Stimulated activated CD4-positive, alpha-beta T cell treated with anti-CD3 and anti-CD28 coated beads, Interleukin-15, amount 100 ng/mL, for 1 hour (primary cell): ENCODE measurements at places on chromosomes 3 and 15.

DNA sequence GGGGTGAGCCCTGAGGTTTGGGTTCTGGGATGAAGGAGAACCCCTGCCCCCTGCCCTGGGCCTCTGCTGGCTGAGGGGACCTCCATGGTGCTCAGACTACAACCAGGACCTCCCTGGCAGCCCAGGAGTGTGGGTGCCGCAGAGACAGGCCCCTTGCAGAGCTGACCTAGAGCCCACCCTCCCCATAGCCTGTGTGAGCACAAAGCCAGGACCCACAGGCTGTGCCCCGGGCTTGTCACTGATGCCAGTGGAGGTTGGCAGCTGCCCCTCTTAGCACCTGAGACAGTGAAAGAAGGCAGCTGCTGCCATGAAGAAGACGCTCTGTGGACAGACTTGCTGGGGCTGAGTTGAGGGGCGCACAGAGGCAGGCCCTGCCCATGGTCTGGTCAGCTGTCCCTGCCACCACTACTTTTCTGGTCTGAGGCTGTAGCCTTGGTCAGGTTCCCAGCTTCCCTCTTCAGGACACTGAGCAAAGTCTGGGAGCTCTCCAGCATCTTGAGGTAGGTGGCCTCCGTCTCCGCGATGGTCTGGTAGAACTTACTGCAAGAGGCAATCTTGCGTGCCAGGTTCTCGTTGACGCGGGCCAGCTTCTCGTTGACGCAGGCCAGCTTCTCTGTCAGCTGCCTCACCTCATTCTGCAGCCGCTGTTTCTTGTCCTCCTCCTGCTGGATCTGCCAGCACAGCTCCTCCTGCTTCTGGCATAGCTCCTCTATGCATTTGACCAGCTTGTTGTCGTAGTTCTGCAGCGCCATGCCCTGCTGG is 23.0 kb downstream of the USP4 start:
- DNase-seq = no peak

DNA sequence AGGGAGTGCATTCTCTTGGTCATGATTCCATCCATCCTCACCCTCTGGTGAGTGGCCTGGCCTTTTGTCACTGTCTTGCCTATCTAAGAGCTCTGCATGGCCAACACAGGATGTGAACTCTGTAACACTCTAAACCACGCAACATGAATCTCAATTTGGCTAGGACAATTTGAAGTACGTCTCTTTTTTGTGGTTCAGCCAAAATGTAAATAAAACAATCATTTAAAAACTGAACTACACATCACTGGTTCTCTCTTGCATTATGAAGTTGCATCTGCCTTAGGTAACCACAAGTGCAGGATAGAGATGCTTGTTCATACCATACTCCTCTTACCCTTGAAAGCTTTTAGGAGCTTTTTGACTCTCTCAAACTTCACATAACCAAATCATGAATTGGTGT is 27.3 kb downstream of the CCR3 start:
- DNase-seq = no peak

DNA sequence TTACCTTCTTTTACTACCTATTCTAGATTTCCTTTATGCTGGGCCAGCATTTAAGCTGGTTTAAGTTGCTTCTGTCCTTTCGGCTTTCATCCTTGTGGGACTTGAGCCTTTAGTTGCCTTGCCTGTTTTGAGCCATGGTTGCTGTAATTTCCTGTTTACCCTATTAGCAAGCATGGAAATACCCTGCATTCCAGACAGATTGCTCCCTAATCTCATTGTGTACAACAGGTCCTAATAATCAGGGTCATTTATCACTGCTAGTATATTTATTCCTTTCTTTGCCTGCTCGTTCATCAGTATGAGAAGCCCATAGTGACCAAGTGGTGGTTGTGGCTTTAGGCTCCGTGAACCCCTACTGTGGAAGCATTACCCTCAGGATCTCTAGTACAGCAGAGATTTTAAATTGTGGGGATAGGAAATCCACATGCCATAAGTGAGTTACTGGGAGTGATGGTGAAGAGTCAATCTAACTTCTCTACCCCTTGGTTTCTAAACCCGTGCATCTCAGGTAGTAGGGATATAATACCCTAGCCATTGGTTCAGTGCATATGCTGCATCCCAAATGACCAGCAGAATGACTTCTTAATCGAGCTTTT is 31.9 kb downstream of the NCK1 start:
- DNase-seq = no peak

DNA sequence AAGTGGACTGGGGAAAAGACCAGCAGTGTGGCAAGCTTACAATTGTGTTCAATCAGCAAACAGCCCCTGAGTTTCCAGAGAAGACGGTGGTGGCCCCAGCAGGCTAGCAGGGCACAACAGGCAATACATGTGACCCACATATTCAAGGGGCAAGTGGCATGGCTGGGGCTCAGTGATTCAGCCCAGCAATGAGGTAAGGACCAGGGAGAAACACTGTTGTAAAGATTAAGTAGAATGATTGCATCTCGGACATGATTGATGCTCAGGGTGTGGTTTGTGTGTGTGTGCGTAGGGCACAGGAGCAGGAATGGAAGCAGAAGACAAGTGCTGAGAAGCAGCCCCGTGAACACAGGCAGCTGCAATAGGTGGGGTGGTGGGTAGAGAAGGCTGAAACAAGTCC is 37.9 kb downstream of the KLHL6 start:
- DNase-seq = no peak

- DNase-seq = no peak
These were observed 125.6 kb upstream of the MCTP2 start for GRCh38 chr15:94105760-94106159.

DNA sequence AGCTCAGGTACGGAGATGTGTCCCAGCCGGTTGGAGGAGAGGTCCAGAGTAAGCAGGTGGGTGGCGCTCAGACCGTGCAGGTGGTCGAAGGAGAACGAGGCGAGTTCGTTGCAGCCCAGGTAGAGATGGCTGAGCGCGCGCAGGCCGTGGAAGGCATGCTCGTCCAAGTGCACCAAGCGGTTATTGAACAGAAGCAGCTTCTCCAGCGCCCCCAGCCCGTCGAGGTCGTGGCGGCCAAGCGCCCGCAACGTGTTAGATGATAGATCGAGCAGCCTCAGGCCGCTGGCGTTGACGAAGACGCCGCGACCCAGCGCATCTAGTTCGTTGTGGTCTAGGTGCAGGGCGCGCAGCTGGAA is 648 bp downstream of the AMIGO3 start:
- no peak for DNase-seq

GRCh38 chr15:85555875-85556617 is 175.6 kb downstream of the AKAP13 start:
- no peak for DNase-seq

GRCh38 chr3:94336046-94336753 is 273.3 kb downstream of the NSUN3 start:
- no peak for DNase-seq

- no peak for DNase-seq
These were observed 88.3 kb upstream of the FRMD4B start for GRCh38 chr3:69474186-69474585.

DNA sequence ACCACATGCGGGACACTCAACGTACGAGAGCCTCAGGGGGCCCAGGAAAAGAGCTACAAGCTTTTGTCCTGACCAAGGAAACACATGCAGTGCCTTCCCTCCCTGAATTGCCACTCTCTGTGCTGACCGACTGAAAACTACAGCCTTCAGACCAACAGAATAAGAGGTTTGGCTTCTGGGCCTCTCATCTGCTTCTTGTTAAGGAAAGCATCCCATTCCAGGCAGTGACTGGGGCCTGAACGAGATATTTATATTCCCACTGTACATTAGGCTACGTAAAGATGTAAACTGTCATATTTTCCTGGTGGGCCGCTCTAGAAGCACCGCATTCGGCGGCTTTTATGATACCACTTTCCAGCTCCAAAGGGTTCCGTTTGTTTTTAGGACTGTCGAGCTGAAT is 208.9 kb upstream of the TPM1 start:
- DNase-seq = no peak

- DNase-seq = no peak
These were observed 13.6 kb upstream of the CNBP start for GRCh38 chr3:129197321-129197720.

DNA sequence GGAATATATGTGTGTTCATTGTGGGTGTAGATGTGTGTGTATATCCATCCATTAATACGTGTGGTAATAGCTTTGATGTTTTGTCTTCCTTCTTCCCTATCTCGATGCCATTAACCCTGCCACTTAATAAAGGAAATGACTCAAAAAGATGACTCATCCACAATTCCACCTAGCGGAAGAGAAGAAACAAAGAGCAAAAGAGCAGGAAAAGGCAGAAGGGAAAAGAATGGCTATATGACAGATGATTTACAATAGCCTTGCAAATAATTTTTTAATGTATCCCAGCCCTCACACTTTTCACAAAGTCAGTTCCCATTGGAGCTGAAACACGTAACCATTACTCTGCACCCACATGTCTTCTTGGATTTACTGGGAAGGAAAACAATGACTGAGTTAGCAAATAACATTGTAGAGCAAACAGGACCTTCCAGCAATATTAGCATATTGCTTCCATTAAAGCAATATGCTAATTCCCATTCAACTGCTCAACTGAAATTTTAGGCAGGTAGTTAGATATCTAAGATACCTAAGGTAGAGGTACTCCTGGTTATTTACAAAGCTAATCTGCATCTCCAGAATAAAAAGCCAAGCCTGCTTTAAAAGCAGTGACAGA is 197.2 kb downstream of the KCNAB1 start:
- no peak for DNase-seq

- no peak for DNase-seq
These were observed 35.2 kb downstream of the USP13 start for GRCh38 chr3:179687967-179688535.

DNA sequence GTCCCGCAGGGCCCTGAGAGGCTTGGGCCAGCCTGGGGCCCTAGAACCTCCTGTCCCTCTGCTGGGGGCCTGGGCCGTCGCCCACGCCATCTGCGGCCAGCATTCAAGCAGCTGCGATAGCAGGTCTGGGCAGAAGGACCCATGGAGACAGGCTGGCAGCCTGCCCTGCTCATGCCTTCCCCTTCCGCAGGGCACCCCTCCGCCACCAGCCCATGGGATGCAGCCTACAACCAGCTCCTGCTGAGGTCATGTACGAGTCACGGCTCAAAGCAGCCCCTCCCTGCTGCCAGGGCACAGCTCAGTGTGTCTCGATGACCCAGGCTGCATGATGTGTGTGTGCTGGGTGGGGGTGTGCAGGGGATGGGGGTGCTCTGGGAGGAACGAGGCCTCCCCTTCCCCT is 27.8 kb downstream of the DUSP7 start:
- no peak for DNase-seq

DNA sequence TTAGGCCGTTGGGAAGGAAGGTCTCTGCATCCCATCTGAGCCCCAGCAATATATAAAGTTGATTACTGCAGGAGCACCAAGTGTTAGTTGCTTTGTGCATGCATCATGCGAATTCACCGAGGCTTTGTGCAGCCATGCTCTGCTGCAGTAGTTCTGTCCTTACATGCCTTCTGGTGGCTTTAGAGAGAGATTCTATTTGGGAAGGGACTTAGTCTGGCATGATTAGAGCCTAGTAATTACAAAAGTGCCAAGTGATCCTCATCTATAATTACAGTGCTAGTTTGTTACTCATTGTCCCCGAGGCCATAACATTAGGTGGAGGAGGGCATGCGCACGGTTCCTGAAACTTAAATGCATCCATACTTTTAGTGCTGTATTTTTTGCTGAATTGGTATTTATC is 353.6 kb downstream of the CNTN4 start:
- no peak for DNase-seq

DNA sequence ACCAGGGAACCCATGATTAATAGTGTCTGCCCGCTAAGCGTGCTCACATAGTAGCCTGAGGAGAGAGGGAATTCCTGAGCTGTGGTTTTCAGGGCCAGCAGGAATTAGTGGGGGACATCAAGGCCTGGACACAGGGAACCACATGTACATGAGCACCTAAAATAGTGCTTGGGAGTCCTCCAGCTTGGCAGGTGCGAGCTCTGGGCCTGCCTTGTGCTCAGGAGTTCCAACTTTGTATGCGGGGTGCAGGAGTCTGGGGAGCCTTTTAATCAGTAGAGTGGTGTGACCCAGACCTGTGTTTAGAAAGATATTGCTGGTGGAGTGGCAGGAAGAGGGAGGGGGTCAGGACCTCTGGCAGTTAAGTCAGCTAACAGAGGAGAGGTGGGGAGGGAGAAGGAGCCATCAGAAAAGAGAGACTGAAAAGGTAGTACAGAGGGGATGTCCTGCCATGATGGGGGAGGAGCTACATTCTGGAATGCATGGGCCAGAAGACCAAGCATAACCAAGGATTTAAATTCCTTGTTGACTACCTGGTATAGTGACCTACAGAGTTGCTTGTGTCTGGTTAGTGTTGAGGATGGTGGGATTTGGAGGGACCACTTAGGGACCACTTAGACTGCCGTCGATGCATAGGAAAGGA is 1.9 kb downstream of the DAG1 start:
- no peak for DNase-seq

- no peak for DNase-seq
These were observed 218.3 kb upstream of the SOX2 start for GRCh38 chr3:181493423-181493822.

- no peak for DNase-seq
These were observed 220.0 kb upstream of the CGNL1 start for GRCh38 chr15:57156210-57156884.

DNA sequence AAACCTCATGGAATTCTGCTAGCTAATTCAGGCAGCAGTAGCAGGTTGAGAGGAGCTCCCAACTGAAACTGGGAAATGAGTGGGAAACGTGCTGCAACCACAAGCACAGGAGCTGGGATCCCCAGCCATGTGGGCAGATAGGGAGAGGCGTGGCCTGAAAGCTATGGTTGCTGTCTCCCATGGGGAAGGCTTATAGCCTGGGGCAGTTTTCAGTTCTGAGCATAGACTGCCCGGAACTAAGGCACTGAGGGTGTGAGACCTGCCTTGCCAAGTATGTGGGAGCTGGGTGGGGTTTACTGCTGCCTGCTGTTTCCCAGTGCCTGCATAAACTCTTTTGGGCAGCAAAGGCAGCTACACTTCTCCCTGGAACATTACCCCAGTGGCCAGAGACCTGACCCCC is 229.5 kb downstream of the TUSC7 start:
- DNase-seq = no peak

- no peak for DNase-seq
These were observed 59.9 kb downstream of the ADCY5 start for GRCh38 chr3:123388811-123389627.

DNA sequence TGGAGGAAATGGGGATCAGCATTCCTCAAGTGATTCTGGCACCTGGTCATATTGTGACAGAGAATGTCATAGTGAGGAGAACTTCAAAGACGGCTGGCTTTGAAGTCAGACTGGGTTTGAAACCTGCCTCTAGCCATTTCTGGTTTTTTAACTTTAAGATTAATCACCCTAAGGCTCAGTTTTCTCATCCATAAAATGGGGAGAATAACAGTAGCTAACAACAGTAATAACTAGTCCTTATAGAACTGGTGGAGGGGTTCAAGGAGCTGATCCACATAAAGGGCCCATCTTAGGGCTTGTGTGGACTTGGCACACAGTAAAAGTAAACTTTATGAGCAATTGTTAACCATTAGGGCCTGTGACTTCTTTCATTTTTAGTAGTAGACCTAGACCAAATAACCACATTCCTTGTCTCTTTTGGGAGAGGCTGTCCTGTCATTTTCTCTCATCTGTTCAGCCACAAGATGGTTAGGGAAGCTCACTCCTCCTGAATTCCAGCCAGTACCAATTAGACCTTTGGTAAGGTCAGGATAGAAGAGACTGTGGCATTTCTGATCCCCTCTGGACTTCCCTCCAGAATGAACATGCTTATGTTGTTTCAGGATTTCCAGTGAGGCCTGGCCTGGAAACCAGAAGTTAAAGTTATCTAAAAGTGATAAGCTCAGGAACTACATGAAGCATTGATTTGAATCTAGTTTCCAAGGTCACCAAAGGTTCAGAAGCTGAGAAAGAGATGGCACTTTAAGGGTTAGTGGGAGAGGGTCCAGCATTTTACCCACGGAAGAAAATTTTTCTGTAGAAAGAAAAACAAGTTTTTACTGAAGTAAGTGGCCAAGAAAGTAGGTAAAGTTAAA is 159.3 kb upstream of the DPH6 start:
- DNase-seq = no peak
